CD4-positive, alpha-beta T cell (primary cell): ENCODE measurements at places on chromosomes 4 and X.
A peak's percentile ranks its signal among the peaks of the same experiment; 100 is the strongest.

GRCh38 chrX:57587607-57588006, 4.2 kb upstream of the ZXDB start:
- no peak for DNase-seq

- DNase-seq = no peak
These were observed 172.5 kb downstream of the SH2D1A start for GRCh38 chrX:124518885-124519284.

DNA sequence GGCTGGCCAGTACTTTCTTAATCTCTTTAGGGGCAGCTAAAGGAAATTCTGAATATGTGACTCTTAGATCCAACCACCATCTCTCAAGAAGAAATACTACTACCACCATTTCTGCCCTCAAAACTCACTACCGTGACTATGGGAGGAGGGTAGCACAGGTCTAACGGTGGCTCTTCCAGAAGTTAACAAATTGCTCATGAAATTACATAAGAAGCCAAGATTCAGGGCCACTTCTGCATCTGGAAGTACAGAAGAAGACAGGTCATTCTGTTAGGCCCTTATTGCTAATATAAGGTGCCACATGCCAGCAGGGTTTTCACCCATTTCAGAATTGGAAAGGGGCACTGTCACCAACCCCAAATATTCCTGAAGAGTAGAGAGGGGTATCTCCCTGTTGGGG, 19.6 kb upstream of the NKRF start:
- no peak for DNase-seq

DNA sequence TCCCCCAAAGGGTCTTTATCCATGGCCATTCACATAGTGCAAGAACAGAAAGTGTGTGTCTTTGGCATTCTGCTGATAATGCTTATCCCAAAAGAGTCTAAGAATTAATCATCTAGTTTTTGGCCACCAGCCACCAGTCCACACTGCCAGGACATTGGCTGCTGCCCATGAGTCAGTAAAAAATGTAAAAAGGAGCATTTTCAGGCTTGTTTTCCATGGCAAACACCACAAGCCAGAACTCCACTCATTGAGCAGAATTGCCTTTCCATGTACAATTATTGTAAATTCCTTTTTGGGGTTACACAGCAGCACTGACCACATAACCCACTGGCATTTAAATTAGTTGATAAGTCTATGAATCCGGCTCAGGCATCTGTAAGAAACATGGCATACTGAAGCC, 89.2 kb upstream of the PRDX4 start:
- DNase-seq = no peak

GRCh38 chr4:4418676-4419390, 31.9 kb downstream of the NSG1 start:
- no peak for DNase-seq

GRCh38 chrX:107673933-107674479, 45.7 kb downstream of the PRPS1 start:
- DNase-seq = peak; percentile 76

DNA sequence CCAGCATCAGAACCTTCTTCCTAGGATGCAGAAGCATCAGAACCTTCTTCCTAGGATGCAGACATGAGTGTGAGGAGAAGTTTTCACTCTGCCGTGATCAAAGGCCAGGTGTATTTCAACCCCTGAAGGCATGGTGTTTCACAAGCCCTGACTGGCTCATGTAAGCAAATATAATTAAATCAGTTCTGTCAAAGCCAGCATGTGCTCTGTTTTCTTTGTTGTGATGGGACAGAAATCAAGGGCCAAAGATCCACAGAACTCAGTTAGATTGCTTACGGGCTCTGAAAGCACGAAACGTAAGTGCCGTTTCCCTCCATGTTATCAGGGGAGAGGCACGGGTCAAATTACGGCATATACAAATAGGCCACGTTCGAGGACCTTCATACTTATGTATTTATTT, 32.0 kb upstream of the CLDN24 start:
- no peak for DNase-seq

GRCh38 chr4:22174640-22175039, 226.1 kb upstream of the KCNIP4 start:
- DNase-seq = no peak

- no peak for DNase-seq
These were observed 8.4 kb downstream of the CNGA1 start for GRCh38 chr4:48008021-48008596.

DNA sequence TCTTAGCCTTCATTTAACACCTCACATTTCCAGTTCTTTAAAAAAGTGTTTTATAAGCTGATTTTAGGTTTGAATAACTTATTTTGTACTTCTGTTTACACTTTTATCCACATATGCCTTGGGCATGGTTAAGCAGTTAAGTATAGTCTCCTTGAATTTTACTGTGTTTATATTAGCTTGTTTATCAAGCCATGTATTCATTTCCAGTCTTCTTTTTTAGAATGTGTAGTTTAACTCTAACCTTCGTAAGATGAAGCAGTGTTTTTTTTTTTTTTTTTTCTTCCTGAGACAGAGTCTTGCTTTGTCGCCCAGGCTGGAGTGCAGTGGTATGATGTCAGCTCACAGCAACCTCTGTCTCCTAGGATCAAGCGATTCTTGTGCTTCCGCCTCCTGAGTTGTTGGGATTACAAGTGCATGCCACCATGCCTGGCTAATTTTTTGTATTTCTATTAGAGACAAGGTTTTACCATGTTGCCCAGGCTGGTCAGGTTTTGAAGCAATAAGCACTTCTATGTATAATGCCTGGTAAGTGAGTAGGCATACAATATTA, 42.5 kb downstream of the BMP2K start:
- DNase-seq = no peak

GRCh38 chr4:155529272-155529671, 137.4 kb upstream of the GUCY1A1 start:
- DNase-seq = no peak

DNA sequence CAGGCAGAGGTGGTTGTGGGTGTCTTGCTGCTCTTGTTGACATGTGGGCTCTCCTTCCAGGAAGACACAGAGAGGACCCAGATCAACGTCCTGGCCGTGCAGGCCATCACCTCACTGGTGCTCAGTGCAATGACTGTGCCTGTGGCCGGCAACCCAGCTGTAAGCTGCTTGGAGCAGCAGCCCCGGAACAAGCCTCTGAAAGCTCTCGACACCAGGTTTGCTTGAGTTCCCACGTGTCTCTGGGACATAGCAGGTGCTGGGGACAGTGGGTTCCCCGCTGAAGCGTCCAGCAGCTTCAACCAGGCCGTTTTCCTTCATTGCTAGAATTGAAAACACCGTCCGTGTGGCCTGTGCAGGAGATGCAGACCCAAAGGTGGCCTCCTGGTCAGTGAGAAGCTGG, 25.6 kb upstream of the MSANTD1 start:
- DNase-seq = no peak

- no peak for DNase-seq
These were observed 915.4 kb downstream of the CENPC start for GRCh38 chr4:66629927-66630326.

DNA sequence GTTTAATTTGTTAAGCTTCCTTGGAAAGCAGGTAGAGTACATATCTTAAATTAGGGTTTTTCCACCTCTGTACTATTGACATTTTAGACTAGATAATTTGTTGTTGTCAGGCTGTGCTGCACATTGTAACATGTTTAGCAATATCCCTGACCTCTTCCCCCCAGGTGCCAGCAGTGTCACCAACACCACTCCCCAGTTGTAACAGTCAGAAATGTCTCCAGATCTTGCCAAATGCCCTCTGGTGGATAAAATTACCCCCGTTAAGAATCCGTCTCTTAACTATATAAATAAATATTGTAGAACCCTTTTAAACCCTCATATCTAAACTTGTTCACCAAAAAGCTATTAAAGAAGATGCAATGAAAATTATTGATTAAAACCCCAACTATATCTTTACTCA, 161.5 kb downstream of the ARHGAP6 start:
- DNase-seq = no peak

DNA sequence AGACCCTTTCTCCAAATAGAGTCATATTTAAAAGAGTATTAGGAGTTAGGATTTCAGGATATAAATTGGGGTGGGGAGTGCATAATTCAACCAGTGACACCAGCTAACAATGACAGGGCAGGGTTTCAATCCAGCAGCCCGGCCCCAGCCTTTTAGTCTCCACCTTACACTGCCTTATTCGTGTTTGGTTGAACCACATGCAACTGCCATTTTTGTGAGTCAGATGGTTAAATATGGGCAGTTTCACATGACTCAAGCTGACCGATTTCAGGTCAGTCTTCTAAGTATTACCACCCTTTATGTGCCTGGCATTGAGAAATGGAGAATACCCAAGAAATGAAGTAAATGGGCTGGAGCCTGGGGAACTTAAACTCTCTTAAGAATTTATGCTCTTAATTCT, 102.8 kb downstream of the STOX2 start:
- no peak for DNase-seq
